Esophagus squamous epithelium (tissue), 5 donors: ENCODE measurements at places on chromosomes 6 and 20.

GRCh38 chr6:62150048-62150663 is 135.9 kb downstream of the KHDRBS2 start:
- DNase-seq: no peak

DNA sequence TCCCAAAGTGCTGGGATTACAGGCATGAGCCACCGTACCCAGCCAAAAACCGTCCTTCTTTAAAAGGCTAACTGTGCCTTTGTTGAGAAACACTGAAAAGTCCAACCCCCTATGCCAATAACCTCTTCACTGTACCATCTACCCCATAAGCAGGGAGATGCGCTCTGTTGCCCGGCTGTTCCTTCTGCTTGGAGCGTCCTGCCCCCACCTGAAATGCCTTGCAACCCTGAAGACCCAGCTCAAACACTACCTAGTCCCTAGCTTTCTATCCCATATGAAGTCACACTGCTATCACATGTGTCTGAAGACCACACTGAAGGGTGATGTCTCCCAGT is 27.8 kb downstream of the UBE2V1 start:
- DNase-seq: no peak

GRCh38 chr6:136967876-136968752 is 46.0 kb downstream of the SLC35D3 start:
- no peak for DNase-seq

DNA sequence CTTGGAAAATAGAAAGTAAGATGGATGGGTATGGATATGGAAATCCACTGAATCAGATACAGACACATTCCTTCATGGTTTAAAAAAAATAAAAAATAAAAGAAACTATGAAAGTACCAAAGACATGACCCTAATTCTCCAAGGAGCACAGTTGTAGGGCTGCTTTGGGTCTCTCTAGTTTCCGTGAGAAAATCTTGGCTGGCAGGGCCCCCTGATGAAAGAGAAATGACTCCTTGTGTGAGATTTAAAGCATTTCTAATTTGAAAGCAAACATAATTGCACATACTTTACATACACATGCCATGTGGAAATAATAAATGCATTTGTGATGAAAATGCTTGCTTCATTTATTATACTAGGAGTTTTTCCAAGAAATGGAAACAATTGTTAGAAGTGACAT is 593.9 kb upstream of the BTBD3 start:
- DNase-seq: no peak

GRCh38 chr6:135351635-135352034 is 145.9 kb downstream of the AHI1 start:
- no peak for DNase-seq

GRCh38 chr6:157316871-157317814 is 6.2 kb downstream of the TMEM242 start:
- no peak for DNase-seq

DNA sequence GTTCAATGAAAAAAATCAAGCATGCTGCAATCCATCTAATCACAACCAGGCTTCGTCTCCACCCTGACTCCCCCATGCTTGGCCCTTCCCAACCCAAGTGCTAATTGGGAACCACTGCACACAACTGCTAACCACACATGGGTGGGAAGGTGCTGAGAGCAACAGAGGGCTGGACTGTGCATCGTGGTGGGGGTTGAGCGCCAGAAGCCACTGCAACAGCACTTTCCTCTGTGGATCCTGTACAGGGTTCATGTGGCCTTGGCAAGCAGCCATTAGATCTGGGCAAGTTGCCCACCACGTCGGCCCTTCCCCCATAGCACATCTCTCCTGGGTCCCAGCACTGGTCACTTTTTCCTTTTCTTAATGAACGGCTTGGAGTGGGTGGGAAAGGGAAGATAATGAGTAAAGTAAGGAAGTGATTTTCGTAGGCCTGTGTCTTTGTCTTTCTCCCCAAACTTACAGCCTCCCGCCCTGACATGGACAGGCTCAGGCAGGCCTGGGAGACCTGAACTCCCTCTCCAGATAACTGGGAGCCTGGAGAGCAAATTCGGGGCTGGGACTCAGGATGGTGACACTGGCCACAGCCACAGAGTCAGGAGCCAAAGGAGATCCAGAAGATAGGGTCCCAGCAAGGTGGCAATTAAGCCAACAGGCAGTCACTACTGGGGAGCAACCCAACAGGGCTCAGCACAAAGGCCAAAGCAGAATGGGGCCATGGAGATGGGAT is 34.4 kb upstream of the MRPS10 start:
- DNase-seq: no peak

DNA sequence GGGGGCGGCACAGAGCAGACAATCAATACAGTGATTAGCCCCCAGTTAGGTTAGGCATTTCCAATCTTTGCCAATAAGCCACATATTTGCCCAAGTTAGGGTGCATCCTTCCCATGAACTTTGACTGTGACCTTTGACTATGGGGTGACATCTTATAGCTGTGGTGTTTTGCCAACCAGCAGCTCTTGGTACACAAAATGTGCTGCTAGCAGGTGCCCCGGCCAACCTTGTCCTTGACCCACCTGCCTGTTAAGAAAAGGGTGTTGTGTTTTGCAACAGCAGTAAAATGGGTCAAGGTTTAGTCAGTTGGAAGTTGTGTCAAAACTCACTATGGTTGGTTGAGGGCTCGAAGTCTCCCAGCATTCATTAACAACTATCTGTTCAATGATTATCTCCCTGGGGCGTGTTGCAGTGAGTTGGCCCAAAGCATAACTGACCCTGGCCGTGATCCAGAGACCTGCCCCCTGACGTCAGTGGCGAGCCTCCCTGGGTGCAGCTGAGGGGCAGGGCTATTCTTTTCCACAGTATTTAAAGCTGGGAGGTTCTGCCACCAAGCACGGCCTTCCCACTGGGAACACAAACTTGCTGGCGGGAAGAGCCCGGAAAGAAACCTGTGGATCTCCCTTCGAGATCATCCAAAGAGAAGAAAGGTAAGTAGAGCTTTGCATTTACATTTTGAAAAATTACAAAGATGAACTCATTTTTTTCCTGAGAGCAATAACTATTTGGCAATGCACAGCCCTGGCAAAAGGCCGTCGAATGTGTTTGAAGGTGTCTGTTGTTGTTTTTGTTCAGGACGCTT is at the start of gene PCK1:
Gene PCK1 (plus strand): TSS at position 557 of the 802 bp plus-strand sequence. CDS start 302 bp downstream, outside the sequence.
- no peak for DNase-seq

DNA sequence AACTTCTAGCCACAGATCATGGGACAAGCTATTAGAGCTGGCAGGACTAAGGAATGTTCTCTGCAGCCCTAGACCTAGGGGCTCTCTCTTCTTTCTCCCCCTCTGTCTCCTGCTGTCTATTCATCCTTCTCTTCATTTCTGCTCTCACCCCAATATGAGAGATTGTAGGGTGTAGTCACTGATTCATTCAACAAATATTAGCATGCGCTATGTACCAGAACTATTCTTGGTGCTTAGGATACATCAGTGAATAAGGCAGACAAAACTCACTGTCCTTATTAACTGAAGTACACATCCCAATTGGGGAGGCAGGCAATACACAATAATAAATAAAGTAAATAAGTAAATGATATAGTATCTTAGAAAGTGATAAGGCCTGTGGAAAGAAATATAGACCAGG is 14.7 kb upstream of the SIRPB2 start:
- DNase-seq: no peak

GRCh38 chr6:16257999-16258708 is 19.8 kb downstream of the GMPR start:
- DNase-seq: no peak

DNA sequence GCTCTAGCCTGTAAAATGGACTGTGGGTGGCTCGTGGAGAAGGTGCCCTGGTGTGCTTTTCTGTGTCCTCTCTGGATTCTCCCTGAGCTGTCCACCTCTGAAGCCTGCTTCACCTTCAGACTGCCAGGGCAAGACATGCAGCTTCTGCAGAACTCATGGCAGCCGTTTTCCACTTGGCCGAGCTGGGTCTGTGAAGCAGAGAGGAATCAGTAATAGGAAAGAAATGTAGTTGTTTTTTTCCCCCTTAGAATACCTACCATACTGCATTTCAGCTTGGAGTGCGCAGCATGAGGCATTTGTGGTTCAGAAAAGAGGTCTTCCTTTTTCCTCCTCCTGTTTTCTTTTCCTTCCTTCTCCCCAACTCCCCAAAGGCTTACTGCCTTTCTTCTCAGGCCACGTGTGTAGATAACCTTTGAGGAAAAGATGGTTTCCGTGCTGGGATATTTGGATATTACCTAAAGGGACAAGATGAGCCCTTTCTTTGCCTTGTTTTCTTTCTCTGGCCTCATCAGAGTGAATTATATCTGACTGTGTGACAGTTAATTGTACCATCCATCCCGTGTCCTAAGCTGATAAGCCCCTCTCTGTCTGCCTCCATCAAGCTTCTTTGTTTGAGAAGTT is 39.4 kb downstream of the RREB1 start:
- DNase-seq: no peak

GRCh38 chr6:24584382-24584720 is 61.6 kb downstream of the KIAA0319 start:
- DNase-seq: no peak

- DNase-seq: no peak
These were observed 17.2 kb downstream of the MCM9 start for GRCh38 chr6:118917546-118918328.

GRCh38 chr6:153804755-153805330 is 234.2 kb upstream of the OPRM1 start:
- DNase-seq: no peak

GRCh38 chr6:76771059-76771634 is 692.1 kb downstream of the HTR1B start:
- DNase-seq: no peak

GRCh38 chr6:150336299-150336698 is 32.5 kb upstream of the IYD start:
- DNase-seq: no peak

DNA sequence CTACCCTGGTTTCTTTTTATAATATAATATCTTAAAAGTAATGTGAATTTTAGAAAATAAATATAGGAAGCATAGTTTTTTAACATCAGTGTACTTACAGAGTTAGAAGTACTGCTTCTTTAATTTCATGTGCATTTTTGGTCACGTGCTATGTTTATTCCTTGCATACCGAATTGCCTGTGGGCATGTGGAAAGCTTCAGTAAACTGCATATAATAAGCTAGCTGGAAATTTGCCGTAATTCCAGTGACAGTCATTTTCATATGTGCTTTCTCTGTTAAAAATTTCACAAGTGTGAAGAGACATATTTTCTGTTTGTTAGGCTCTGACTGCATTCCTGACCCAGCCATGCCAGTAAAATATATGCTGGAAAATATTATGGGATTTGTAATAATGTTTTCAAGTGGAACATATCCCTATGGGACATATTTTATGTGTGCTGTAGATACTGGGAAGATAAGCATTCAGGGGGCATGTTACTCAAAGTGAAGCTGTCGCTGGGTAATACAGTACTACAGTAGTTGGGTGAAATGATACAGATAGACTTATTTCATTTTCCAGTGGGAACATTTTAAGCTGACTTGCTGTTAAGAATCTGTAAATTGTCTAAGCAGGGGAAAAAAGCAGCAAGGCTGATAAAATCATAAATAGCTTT is 616.7 kb downstream of the FRK start:
- DNase-seq: no peak

DNA sequence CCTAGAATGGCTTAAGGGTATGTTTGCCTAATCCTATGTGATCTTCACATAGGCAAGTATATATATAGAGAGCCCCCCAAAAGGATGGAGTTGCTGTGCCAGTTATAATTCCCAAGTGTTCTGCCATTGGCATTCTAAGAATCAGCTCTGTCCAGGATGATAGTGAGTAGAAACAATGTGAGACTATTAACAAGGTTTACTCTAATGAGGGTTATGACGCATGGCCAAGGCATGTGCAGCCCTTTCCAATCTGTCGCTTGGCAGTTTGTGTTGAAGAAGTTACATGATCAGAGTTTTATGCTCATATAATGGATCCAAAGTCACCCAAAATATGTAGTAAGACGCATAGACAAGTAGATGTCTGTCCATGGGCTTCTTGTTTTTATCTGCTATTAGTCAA is 33.6 kb downstream of the VGLL2 start:
- DNase-seq: no peak

DNA sequence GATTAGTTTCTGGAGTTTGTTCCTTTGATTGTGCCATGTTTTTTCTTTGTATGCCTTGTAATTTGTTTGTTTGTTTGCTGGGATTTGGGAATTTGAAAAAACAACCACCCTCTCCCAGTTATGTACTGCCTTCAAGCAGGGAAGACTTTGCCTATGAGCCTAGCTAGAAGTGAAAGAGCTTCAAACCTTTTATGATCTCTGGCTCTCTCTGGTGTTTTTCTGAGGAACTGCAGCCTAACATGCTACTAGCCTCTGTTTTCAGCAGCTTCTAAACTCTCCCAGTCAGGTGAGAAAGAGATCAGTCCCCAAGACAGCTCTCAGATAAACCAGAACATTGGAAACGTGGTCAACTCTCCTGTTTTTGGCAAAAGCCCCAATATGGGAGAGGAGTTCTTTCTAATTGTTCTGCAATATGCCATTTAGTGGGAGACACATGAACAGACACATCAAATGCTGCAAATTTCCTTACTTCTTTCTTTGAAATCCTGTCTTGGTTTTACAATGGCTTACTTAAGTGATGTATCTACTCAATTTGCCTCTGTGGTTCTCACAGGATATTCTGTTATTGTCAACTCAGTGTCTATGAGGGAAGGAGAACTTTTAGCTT is 58.9 kb upstream of the SERINC1 start:
- DNase-seq: no peak
